NCI-H2029 (cell line): ENCODE measurements at places on chromosomes 11 and 22.

DNA sequence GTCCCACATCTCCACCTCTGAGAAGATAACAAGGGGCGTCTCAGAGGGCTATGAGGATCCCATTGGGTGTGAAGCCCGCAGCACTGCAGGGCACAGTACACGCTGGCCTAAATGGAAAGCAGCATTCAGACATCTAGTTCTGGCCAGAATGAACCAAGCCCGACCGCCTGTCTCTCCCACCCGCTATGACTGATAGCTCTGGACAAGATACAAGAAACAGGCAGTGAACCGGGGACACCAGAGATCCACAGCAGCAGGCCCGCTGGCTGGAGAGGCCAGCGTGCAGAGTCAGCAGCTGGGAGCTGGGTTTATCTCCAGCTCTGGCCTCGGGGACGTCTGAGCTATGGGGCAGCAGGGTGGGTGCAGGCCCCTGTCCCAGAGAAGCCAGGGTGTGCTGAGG is 9.6 kb downstream of the CERK start:
- no peak for DNase-seq

- no peak for DNase-seq
Measured at GRCh38 chr11:12531681-12532080, 142.5 kb upstream of the TEAD1 start.

DNA sequence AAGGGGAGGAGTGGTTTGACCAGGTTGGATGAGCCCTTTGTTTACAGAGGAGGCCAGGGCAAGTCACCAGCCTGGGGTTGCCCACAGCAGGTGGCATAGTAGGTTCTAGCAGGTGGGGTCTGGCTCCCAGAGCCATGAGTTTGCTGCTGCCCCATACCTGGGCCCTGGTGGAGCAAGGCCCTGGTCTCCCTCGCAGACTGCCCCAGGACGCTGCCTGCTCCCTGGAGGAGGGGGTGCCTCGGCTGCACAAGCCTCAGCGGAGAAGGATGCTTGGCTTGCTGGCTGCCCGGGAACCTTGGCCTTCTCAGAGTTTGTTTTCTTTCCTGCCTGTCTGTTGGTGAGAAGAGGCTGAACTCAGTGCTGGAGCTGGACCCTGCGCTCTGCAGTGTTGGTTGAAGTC is 54.9 kb downstream of the LRP5 start:
- DNase-seq = no peak

GRCh38 chr11:76806608-76807205 is 23.6 kb downstream of the TSKU start:
- DNase-seq = no peak

GRCh38 chr11:43074810-43075209 is 237.0 kb upstream of the API5 start:
- no peak for DNase-seq

DNA sequence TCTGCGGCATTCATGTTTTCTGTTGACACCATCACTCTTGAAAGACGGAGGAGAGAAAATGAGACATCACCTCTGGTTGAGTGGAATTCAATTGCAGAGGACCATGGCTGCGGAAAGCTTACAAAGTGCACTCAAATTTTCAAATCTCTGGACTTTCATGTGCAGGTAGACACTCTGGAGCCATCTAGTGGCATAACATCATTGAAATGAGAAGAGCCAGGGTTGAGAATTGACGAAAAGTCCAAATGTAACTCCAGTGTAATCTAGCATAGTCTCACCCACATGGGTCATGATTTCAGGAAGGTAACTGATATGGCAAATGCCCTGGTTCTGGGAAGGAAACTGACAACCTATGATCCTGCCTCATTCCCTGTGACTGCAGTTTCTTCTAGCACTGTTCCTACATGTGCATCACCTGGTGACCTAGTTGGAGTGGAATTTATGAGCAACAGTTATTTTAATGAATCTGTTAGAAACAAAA is 687.8 kb downstream of the KCNA4 start:
- DNase-seq = no peak

DNA sequence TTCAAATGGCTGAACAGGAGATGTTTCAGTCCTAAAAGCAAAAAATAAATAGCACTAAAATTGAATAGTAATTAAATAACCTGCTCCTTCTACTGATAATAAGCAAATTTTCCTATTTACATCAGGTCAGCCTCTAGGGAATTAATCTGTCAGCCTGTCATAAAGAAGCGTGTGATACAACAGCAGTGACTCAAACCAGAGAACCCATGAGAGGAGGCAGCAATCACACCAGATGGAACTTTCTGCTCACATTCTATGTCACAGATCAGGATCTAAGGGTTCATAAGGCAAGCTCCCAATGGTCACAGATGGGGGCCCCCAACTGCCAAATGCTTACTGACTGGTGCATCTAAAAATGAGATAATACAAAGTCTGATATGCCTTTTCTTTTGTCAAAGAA is 41.1 kb downstream of the RBFOX2 start:
- no peak for DNase-seq

GRCh38 chr11:104876861-104877431 is 21.3 kb downstream of the CASP12 start:
- no peak for DNase-seq

GRCh38 chr11:62169448-62169847 is 20.6 kb upstream of the SCGB1D1 start:
- DNase-seq = no peak

- DNase-seq = no peak
Measured at GRCh38 chr22:31276426-31277167, 15.7 kb downstream of the PIK3IP1 start.

- DNase-seq = no peak
Measured at GRCh38 chr22:41177622-41178424, 27.3 kb upstream of the L3MBTL2 start.

DNA sequence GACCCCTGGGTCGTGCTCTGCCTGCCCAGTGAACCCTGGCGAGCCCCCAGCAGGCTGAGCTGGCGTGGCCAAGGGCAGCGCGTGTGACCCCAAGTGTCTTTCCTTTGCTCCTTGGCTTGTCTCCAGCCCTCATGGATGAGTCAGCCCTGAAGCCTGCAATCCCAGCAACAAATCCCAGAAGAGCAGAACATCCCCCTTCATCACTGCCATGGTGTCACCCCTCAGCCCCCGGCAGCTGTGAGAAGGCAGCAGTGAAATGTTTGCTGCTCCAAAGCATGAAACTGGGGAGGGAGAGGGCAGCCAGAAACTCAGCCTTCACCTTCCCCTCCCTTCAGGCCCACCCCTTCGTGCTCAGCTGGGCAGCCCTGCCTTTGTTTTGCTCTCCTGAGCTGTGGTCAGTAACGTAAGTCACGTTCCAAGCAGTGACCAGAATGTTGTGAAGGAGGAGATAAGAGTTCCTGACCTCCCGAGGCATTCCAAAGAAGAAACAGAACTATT is 29.8 kb downstream of the ADAMTS15 start:
- no peak for DNase-seq

DNA sequence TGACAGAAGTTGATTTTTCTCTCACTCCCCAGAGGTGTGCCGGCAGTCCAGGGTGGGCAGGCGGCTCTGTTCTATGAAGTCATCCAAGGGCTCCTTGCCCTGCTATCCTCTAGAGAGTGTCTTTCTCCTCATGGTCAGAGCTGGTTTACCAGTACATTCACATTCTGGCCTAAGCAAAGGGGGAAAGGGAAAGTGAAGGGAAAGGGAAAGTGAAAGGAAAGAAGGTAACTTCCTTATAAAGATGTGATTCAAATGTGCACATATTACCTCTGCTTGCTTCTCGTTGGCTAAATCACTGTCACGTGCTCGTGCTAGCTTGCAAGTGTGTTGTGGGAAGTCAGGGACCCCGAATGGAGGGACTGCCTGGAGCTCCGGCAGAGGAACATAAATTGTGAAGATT is 2.9 kb upstream of the HTATIP2 start:
- DNase-seq = peak; percentile 67

DNA sequence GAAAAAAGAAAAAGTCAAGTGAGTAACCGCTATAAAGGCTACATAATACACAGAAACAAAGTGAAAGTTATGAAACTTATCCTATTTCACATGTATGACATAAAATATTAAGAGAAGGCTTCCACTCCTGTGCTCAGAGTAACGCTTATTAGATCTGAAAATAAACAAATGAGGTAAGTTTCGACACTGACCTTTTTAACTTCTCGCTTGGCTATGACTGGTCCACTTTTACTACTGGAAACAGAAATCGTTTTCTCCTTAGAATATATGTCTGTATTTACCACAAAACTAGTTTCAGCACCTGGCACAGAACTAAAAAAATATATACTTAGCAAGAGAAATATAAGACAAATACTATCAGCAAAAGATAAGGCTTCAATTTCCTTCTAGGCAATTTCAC is 16.4 kb downstream of the FNBP4 start:
- no peak for DNase-seq

- peak; percentile 81 for DNase-seq
Measured at GRCh38 chr11:126083829-126084607, 21.4 kb upstream of the CDON start.

DNA sequence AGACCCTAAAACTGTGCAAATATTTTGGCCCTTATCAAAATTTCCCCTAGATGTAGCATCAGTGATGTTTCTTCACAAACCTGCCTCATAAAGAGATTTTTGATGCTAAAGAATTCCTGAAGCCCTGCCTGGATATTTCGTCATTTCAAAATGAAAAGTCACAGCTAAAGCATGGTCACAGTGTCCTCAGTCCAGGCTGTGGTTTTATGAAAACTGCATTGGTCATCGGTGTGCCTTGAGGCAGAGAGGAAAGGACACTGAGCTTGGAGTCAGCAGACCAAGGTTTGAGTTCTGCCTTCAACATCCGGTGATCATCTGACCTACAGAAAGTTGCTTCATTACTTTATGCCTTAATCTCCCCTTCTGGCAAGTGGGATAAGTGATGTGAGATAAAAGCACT is 34.8 kb upstream of the ALKBH3 start:
- no peak for DNase-seq

DNA sequence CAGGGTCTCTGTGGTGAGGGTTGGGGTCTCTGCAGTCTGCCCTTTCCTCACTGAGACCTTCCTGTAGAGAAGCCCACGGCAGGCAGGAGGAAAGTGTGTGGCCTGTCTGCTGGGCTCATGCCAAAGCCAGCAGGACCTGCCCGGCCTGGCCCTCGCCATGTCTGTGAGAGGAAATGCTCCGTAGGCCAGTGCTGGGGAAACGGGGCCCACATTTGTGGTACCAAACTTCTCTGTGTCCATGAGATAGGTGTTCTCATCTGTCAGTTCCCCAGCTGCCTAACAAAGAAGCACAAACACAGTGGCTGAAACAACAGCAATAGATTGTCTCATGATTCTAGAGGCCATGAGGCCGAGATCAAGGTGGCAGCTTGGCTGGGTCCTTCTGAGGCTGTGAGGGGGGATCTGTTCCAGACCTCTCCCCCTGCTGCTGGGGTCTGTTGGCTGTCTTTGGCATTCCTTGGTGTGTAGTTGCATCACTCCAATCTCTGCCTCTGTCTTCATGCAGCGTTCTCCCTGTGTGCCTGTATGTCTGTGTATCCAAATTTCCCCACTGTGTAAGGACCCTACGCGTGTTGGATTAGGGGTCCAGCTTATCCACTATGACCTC is 772.5 kb downstream of the TBC1D22A start:
- peak; percentile 49 for DNase-seq

GRCh38 chr11:43751726-43752125 is 71.2 kb downstream of the HSD17B12 start:
- no peak for DNase-seq

DNA sequence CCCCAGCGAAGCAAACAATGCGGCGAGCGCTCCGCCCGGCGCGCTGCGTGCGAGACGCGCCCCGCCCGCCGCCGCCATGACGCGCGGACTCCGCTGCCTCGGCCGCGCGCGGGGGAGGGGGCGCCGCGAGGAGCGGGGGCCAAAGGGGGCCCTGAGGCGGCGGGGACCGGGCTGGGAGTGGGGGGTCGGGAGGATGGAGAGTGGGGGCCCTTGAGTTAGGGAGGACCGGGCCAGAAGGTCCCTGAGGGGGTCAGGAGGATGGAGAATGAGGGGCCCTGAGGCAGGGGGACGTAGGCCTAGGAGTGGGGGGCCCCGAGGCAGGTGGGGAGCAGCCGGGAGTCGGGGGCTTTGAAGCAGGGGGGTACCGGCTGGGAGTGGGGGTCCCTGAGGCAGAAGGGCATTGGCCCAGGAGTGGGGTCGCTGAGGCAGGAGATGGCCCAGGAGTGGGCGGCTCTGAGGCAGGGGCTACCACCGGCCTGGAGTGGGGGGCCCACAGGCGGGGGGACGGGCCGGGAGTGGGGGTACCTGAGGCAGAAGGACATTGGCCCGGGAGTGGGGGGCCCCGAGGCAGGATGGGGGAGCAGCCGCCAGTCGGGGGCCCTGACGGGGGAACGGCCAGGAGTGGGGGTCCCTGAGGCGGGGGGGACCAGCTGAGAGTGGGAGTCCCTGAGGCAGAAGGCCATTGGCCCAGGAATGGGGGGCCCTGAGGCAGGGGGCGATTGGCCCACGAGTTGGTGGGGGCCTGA is at the start of gene BRD1:
TSS of gene BRD1 (minus strand) at position 21 of the 746 bp plus-strand sequence. CDS start 3,556 bp downstream, outside the sequence.
- DNase-seq = peak; percentile 24
